ENCODE measurements at places on chromosomes 7 and 10.
A peak's percentile ranks its signal among the peaks of the same experiment; 100 is the strongest.

- DNase-seq, result no peak
Measured at GRCh38 chr10:118971876-118972275, 57.6 kb upstream of the NANOS1 start.

- no peak for DNase-seq
Measured at GRCh38 chr7:23685731-23686130, 5.7 kb downstream of the FAM221A start.

GRCh38 chr10:987620-987869, 689 bp upstream of the GTPBP4 start:
- DNase-seq, result no peak

DNA sequence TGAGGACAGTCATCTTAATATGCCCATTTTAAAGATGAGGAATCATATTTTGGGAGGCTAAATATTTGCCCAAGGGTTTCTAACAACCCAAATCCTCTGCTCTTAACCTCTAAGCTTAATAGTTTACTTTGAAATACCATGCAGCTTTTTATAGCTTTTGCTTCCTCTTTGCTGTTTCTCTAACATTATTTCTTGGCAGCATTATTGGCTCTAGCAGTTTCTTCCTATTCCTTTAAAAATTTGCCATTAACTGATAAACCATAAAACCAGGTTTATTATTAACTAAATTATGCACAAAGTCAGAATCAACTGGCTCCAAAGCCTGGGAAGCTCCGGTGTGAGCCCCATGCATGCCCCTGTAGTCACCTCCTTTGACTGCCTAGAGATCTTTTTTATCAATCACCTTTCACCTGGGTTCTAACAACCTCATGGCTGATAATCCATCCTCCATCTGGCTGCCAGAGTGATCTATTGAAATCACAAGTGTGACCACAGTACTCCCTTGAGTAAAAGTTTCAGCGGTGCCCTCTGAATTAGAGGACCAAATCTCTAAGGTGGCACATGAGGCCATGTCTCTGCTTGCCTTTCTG, 62.4 kb downstream of the ITGB8 start:
- DNase-seq, result no peak

GRCh38 chr7:31410265-31410664, 69.7 kb upstream of the NEUROD6 start:
- DNase-seq, result no peak

DNA sequence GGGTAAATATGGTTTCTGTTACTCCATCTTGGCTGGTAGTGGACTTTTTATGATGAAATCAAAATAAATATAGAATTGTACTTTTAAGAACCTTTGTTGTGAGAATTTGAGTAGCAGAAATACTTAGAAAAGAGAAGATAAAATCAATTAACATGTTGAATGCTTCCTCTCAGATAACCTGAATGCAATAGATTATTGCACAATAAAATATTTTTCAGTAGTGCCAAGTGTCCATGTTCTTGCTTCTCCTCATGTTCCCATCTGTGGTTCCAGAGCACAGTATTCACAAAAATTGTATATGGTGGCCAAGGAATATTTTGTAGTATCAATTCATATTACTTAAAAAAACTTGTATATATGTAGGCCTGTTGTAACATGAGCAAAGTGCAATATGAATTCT, 45.9 kb upstream of the IFRD1 start:
- no peak for DNase-seq

- DNase-seq, result peak; percentile 23
Measured at GRCh38 chr7:29988424-29989256, 961 bp downstream of the SCRN1 start.

DNA sequence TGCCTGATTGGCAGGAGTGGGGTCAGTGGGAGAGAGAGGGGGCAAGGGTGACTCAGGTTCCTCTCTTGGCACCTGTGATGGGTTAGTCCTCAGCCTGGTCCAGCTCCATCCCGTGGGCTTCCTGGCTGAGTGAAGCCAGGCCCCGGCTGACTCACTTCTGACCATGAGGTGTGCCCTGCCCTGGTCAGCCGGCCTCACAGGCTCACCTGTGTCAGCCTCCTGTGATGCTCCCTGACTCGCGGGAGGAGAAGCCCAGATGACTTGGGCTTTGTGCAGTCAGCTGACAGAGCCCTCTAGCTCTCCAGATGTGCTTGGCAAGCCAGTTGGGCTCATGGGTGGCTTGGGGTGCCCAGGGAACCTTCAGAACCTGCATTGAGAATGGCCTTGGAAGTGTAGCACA, 16.0 kb upstream of the PPIF start:
- DNase-seq, result no peak

- no peak for DNase-seq
Measured at GRCh38 chr10:79159141-79159651, 90.4 kb downstream of the ZMIZ1 start.

- no peak for DNase-seq
Measured at GRCh38 chr7:45217358-45217757, 59.8 kb downstream of the RAMP3 start.

- no peak for DNase-seq
Measured at GRCh38 chr10:131905603-131906268, 4.9 kb downstream of the PPP2R2D start.

DNA sequence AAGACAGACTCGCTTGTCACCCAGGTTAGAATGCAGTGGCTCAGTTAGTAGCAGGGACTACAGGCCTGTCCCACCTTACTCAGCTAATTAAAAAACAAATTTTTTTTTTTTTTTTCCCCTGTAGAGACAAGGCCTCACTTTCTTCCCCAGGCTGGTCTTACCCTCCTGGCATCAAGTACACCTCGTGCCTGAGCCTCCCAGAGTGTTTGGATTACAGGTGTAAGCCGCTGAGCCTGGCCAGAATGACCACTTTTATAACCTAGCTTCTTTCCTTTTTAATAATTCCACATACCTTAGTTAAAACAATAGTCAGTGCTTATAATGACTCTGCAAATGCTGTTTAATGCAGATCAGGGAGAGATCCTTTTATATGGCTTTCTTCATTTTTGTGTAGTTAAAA, 31.3 kb downstream of the RSBN1L start:
- no peak for DNase-seq

DNA sequence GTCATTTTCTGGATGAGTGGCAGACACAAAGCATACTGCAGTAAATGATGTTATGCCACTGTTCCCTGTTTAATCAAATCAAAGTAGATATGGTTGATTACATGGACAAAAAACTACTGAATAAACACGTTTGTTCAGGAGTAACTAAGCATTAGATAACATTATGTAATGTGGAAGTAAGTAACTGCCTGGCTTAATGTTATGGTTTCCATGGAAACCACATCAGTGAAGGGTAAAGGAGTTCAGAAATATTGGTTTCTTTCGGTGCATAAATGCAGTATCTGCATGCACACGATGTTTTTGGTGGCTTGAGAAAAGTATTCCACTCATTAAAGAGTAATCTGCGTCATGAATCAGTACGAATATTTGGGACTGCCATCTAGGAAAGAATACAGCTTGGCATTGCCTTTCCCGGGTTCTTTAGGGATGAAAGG, 131.3 kb upstream of the PRKCQ start:
- DNase-seq, result no peak

GRCh38 chr7:38192327-38192726, 14.3 kb downstream of the STARD3NL start:
- DNase-seq, result no peak

DNA sequence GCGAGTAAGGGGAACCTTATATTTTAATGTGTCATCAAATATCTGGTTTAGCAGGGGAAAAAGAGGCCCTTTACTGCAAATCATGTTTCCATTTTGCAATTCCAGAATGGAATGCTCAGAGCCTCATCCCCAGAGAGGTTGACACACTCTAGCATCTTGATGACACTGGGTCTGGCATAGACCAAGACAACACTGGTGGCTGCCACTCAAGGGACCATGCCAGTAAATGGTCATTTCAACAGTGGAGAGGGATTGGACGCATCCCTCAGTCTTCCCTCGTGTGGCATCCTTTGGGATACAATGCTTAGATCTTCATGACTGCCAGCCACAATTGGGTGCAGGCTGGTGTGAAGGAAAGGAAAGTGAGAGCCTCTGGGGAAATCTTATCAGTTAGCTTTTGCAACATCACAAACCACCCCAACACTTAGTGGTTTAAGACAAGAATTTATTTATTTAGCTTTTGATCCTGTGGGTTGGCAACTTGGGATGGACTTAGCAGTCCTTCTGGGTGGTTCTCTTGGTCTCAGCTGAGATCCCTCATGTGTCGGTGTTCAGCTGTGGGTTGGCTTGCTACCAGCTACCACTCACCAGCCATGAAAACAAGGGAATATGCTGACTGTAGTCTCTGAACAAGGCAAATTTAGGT, 21.6 kb downstream of the TACC2 start:
- DNase-seq, result no peak

- DNase-seq, result no peak
Measured at GRCh38 chr10:58641095-58641531, 128.4 kb downstream of the BICC1 start.

DNA sequence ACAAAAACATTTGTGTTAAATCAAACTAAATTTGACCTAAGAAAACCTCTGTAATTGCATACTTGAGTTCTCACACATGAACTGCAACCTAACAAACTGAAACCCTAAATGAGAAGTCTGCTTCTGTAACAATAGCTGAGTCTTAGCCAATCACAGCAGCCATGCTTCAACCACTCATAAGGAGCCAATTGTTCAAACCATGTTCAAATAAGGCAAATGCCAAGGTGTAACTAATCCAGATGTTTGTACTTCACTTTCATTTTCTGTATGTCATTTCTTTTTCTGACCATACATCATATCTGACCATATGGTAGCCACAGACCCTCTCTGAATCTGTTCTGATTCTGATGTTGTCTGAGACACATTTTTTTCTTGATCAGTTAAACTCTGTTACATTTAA, 47.5 kb upstream of the ANTXRL start:
- no peak for DNase-seq

DNA sequence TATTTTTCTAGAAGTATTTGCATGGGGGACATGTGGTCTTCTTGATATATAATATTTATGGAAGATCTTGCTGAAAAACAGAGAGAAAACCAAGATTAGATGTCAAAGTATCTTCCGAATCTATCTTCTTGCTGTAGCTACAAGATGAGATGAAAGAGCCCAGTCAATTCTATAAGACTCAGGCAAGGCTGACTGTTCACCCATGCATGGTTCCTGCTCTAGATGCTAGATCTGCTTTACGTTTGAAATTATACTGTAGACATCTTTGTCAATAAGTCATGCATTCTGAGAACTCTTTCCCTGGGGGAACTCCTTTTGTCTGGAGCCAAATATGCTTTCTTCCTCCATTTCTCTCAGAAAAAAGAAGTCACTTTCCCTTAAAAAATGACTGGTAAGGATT, 1292.0 kb downstream of the XPNPEP1 start:
- no peak for DNase-seq

- DNase-seq, result no peak
Measured at GRCh38 chr7:130292682-130293257, at the start of gene CPA4. Gene CPA4, plus strand, starts transcription at chr7:130293161. Its CDS starts 20 bp downstream, at chr7:130293181.

GRCh38 chr10:86366033-86366901, at the start of gene GRID1:
Gene GRID1, minus strand, starts transcription at chr10:86366795.
- no peak for DNase-seq

GRCh38 chr7:22771872-22772228, 44.9 kb downstream of the IL6 start:
- no peak for DNase-seq

DNA sequence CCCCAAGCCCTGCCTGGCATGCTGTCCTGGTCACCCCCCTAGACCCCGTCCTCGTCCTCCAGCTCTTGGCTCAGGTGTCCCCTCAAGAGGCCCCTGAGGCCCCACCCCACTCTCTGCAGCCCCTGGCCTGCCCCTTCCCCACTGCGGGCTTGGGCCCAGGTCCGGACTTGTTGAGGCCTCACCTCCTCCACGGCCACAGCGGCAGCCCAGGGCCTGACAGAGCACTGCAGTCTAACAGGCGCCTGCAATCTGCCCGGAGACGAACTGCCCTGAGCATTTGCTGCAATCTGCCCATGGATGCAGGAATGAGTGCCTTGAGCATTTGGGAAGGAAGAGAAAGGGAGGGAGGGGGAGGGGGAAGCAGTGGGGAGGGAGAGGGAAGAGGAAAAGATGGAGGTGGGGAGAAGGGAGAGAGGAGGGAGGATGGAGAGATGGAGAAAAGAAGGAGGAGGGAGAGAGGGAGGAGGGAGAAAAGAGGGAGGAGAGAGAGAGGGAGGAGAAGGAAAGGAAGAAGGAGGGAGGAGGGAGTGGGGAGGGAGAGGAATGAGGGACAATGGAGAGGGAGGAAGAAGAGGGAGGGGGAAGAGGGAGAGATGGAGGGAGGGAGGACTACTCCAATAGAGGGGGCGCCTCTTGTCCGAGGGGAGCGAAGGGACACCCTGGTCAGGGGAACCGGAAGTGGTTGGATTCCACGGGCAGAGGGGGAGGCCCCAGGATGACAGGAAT, 73.9 kb downstream of the PDGFA start:
- no peak for DNase-seq

DNA sequence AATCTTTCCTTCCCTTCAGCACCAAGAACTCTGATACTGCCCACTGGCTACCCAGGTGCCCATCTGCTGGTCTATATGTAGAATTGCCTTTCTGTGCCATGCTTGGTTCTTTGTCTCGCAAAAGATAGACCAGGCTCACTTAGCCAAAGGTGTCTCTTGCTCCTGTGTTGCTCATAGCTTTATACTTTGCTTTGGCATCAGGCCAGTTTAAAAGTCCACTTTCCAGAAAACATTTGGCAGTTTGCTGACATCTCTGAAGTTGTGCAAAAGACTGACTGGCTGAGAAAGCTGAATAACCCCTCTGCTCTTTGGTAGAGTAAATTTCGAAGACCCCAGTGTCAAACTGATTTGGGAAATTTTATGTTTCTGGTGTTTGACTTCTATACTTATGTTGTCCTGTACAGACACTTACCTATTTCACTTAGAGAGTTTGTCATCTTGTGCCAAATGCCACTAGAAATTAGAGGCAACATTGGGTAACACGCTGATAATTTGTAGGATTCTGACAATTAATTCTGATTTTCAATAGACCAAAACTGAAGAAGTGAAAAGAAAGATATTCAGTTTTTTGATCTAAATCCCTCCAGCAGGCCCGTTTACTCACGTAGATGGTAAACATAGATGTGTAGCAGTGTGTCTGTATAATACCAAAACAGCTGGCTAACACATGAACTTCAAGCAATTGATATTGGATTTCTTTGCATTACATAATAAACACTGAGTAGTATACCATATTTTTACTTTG, 91.1 kb downstream of the CPED1 start:
- no peak for DNase-seq

DNA sequence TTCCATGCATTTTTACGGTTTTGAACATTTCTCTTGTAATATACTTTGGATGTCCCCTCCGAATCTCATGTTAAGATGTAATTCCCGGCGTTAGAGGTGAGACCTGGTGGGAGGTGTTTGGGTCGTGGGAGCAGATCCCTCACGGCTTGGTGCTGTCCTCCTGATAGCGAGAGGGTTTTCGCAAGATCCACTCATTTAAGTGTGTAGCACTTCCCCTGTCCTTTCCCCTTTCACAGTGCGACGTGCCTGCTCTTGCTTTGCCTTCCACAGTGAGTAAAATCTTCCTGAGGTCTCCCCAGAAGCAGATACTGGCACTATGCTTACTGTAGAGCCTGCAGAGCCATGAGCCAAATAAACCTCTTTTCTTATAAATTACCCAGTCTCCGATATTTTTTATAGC, 6.6 kb downstream of the GPR141 start:
- no peak for DNase-seq

- no peak for DNase-seq
Measured at GRCh38 chr10:8379906-8380832, 325.7 kb downstream of the GATA3 start.

Measured in stimulated activated naive CD4-positive, alpha-beta T cell (primary cell).